Umbilical cord (tissue), 2 donors: ENCODE measurements at places on chromosomes 5 and 9. TPM values are rescaled to one million over a fixed set of nuclear protein-coding genes. Genes with fewer than 3 reads are reported as not detected.

GRCh38 chr5:68458416-68459021, 243.0 kb downstream of the PIK3R1 start:
- DNase-seq: no peak

Gene SIMC1
- 3.4 TPM for total RNA-seq

GRCh38 chr5:116063950-116064349, 20.9 kb upstream of the COMMD10 start:
- no peak for DNase-seq

GRCh38 chr5:36367524-36367923, 65.8 kb upstream of the RANBP3L start:
- no peak for DNase-seq

- peak; percentile 43 for DNase-seq
Measured at GRCh38 chr5:72624641-72625236, 117.5 kb upstream of the ZNF366 start.

DNA sequence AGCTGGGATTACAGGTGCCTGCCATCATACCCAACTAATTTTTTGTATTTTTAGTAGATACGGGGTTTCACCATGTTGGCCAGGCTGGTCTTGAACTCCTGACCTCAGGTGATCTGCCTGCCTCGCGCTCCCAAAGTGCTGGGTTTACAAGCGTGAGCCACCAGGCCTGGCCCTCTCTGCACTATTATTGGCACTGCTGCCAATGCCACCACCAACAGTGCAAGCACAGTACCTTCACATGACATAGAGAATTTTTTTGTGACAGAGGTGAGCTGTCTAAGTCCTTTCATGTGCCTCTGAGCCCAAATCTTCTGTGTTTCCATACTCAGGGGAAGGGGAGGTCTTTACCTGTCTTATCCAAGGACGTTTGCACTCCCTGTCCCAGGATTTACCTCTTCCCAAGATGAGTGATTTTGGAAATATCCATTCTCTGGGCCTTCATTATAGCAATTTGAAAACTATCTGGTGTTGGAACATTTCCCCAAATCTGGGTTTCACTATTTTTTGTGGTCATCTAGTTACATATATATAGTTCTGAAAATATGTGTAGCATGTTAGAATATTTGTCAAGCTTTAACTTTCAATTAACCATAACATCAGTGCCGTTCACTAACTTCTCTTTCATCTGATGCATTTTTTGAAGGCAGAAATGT, 5.4 kb upstream of the CD180 start:
- no peak for DNase-seq

Gene C1QTNF2
- total RNA-seq: not detected

Gene FCN2
- total RNA-seq: not detected

DNA sequence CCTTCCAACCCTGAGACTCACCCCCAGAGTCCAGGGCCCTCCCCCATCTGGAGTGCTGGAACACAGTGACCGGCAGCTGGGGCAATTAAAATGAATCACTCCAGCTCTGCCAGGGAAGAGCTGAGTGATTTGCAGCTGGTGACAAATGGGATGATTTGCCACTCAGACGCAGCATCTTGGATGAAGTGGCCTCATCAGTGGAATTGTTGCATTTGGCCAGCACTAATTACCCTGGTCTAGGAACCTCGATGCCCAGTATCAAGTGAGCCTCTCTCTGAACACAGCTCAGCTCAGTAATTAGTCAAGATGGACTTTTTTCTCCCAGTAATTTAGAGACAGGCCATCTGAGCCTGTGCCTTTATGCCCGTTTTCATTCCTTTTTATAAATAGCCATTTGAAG, 259.5 kb downstream of the GRIA1 start:
- no peak for DNase-seq

DNA sequence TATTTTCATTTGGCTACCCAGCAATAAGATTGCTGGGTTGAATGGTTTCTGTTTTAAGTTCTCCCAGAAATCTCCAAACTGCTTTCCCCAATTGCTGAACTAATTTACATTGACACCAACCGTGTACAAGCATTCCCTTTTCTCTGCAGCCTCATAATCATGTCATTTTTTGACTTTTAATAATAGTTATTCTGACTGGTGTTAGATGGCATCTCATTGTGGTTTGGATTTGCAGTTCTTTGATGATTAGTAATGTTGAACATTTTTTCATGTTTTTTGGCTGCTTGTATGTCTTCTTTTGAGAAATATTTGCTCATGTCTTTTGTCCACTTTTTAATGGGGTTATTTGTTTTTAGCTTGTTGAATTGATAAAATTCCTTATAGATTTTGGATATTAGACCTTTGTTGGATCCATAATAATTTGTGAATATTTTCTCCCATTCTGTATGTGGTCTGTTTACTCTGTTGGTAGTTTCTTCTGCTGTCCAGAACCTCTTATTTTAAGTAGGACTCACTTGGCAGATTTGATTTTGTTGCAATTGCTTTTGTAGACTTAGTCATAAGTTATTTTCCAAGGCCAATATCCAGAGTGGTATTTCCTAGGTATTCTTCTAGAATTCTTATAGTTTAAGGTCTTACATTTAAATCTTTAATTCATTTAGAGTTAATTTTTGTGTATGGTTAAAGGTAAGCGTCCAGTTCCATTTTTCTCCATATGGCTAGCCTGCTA, 793.7 kb downstream of the BRINP1 start:
- DNase-seq: no peak

Gene CARD9
- 4.6 TPM for total RNA-seq

GRCh38 chr5:40678026-40678425, 1.7 kb upstream of the PTGER4 start:
- DNase-seq: no peak

DNA sequence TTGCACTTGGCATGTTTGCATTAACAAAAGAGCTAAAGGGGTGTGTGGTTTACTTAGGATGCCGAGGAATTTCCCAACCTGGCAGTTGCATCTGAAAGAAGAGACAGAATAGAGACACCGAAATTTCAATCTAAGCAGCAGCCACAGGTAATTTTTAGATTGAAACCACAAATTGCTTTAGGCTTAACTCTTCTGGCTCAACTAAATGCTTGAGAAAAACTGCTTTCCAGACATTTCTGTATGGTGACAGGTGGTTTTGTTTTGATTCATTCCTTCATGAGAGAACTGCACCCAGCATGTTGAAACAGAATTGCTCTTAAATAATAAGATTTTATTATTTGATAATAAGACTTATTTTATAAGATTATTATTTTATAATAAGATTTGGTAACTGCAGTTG, 21.5 kb downstream of the SECISBP2 start:
- DNase-seq: no peak

Gene GPX3
- total RNA-seq: 32.7 TPM

Gene PANK3
- total RNA-seq: 75.1 TPM

Gene TIGD6
- total RNA-seq: 4.3 TPM

- DNase-seq: peak; percentile 38
Measured at GRCh38 chr9:71819115-71819739, 50.9 kb upstream of the CEMIP2 start.

GRCh38 chr5:114296191-114296590, 65.7 kb upstream of the KCNN2 start:
- no peak for DNase-seq

DNA sequence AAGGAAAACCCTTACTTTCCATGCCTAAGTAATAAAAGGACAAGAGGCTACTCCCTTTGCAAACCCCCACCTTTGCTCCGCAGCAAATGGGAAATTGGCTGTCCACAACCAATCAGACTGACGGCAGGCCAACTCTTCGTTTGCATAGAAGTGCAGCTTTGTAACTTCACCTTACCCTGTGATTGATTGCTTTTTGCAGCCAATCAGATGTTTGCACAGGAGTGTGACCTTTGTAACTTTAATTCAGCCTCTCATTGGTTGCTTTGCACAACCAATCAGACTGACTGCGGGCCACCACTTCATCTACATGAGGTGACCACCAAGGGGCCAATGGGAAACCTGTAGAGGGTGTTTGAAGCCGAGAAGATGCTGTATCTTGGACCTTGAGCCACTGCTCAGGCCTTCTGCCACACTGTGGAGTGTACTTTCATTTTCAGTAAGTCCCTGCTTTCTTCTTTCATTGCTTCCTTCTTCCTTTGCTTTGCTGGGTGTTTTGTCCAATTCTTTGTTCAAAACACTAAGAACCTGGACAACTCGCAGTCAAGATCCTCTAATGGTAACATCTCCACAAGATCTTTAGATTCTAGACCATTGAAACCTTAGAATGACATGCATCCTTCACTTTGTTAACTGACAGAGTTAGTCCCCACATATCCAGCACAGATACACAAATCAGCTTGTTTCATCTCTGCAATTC, 51.3 kb upstream of the FREM1 start:
- no peak for DNase-seq

GRCh38 chr5:54848581-54848980, 136.8 kb downstream of the ESM1 start:
- no peak for DNase-seq

Gene CTXN3
- 2.6 TPM for total RNA-seq

- DNase-seq: no peak
Measured at GRCh38 chr9:137178201-137178938, 6.5 kb upstream of the TMEM210 start.

Gene OR1J2
- 1.2 TPM for total RNA-seq

Gene TNFSF15
- total RNA-seq: 4.3 TPM

DNA sequence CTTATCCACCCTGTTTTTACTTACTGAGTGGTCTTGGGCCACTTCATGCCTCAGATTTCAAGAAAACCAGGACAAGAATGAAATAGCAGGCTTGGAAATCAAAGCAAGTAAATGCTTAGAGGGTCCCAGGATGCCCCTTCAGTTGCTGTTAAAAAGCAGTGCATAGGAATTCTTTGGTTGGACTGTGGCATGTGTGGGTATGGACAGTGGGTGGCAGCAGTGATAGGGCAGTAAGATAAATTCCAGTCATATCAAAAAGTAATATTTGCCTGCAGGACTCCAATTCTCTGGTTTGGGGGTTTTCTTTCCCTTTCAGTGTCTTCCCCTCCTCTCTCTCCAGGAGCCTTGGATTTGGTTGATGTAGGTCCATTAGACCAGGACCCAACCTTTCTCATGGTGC, 306.7 kb upstream of the CLINT1 start:
- no peak for DNase-seq

Gene ADAMTS13
- total RNA-seq: 2.2 TPM

GRCh38 chr5:32531885-32532520, 53.4 kb upstream of the SUB1 start:
- DNase-seq: peak; percentile 72

Gene RMRP
- 12,614 TPM for total RNA-seq

Gene SPINK6
- 5.5 TPM for total RNA-seq

DNA sequence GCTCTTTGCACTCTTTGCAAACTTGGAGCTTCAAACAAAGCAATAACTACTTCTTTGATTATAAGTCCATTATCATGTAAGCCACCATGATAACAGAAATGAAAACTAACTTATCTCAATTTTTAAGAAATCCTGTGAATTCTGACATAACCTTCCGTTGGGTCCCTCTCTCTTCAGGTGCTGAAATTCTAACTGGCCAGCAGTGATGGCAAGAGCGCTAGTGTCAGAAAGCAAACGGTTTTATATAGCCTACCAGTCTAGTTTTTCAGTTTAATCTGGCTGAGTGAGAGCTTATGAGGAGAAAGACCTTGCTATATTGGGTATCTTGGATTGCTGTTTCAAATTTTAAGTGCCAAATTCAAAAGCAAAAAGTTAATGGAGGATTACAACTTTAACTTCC, 13.4 kb downstream of the NFIB start:
- no peak for DNase-seq

Gene PDZD2
- total RNA-seq: 5.5 TPM

Gene SLCO6A1
- total RNA-seq: 2.9 TPM

GRCh38 chr9:114119242-114120191, 20.4 kb upstream of the KIF12 start:
- no peak for DNase-seq

DNA sequence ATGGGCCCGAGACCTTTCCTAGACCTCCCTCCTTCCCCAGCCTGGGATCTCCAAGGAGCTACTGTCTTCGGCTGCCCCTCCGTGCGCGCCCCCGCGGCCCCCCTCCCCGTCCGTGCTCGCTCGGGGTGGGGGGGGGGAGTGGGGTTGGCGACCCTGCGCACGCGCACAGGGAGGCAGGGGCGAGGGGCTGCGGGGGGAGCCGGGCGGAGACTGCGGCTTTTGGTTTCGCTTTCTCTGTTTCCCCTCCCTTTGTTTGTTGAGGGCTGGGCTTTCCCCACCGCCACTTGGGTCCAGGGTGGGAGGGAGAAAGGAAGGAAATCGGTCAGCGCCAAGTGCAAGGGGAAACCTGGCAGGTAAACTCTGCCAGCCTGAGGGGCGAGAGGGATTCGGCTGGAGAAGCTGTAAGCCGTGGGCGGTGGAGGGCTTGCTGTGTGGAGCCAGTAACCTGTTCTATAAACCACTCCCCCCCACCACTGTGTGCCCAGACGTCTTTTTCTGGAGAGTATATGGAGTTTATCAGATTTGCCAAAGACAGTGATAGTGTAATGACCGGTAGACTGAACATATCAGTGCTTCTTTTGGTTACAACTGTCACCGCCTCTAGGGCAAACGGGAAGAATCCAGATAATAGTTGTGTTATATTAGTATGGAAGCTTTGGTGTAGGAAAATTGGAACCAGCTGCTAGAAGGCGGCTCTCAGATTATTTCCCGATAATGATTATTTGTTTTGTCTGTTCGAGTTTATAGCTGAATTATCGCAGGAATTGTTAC, 684 bp downstream of the DNAJA1 start:
- peak; percentile 74 for DNase-seq
